Astrocyte (in vitro differentiated cells and primary cell): ENCODE measurements at places on chromosomes 12 and 14. TPM values are rescaled to one million over a fixed set of nuclear protein-coding genes. Genes with fewer than 3 reads are reported as not detected.

DNA sequence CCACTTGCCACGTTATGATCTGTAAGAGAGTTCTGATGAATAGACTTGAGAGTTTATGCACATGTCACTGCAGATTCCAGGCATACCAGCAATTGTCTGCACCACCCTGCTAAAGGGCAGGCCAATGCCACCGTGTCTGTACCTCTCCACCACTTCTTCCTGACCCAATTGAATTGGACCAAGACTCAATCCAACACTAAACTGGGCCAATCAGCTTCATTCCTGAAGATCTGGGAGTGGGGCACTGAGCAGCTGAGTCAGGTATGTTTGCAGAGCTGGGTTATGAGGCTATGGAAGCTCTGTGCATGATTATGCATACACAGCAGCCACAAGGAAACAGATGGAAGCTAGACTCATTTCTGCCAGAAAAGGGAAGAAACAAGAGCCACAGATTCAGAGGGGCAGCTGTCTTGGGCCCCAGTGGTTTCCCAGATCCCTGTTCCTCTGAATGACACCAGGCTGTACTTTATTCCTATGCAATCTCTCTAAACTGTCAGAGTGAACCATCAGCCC lies 28.0 kb downstream of the DAO start:
- peak; percentile 12 for DNase-seq

DNA sequence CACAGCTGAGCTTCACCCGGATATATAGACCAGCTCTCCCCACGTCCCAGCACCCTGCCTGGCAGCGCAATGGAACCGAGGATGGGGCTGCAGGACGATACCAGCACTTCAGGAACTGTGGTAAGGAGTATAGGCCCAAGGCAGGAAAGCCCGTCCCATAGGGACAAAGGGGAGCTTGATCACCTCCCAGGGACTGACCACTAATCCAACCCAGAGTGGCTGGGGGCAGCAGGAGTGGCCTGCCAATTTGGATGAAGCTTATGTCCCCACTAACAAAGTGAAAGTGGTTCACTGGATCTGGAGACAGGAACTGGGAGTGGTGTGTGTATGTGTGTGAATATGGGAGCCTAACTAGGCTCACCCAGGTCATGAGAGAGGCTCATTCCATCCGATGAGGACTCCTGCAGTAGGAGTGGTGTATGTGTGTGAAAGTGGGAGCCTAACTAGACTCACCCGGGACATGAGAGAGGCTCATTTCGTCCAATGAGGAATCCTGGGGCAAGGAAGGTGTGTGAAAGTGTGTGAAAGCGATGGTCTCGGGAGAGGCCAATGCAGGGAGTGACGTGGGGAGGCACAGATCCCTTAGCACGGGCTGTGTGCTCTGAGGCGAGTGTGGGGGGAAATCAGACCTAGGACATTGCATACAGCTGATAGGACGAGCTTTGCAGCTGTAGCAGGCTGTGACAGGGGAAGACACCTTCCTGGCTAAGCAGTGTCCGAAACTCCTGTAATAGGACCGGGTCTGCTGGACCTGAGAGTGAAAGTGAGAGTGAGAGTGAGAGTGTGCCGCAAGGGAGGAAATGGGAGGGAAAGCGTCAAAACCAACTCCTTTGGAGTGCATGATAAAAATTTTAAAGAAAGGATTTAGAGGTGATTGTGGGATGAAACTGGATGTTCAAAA lies 25.7 kb downstream of the KLRK1 start:
- DNase-seq = peak; percentile 49

- DNase-seq = peak; percentile 32
Measured at GRCh38 chr12:115609347-115609746, 668.1 kb downstream of the MED13L start.

SLC10A1 gene
- not detected in 2 replicates for total RNA-seq

TMTC1 gene
- total RNA-seq = 4.7 and 5.0 TPM in 2 replicates
